Suppressor macrophage (primary cell): ENCODE measurements at places on chromosomes 16 and 17.

DNA sequence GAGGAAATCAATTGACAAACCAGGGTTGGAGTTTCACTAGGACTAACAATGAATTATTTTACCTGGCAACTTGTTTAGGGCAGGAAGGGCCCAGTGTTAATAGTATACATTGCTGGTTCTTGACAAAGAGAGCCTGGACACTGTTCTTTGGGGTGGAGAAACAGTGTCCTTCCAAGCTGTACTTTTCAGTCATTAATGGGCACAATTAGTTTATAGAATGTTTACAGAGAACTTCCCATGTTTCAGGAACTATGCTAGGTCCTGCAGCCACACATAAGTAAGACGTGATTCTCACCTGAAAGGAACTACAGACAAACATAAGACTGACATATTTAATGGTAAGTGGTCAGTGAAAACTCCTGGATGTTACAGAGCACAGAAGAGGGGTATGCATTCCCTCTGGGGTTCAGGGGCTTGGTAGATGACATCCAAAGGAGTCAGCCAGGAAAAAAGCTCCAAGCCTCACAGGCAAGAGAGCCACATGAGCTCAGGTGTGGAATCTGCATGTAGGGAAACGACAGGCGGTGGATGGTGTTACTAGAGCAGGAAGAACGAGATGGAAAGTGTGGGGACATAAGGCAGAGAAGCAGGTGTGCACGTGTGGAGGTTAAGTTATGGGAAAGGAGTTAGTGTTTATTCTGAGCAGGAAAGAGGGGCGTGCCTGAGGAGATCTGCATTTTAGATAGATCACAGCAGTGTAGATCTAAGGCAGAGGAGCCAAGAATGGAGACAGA is 3.8 kb upstream of the DYNLL2 start:
- no peak for DNase-seq

DNA sequence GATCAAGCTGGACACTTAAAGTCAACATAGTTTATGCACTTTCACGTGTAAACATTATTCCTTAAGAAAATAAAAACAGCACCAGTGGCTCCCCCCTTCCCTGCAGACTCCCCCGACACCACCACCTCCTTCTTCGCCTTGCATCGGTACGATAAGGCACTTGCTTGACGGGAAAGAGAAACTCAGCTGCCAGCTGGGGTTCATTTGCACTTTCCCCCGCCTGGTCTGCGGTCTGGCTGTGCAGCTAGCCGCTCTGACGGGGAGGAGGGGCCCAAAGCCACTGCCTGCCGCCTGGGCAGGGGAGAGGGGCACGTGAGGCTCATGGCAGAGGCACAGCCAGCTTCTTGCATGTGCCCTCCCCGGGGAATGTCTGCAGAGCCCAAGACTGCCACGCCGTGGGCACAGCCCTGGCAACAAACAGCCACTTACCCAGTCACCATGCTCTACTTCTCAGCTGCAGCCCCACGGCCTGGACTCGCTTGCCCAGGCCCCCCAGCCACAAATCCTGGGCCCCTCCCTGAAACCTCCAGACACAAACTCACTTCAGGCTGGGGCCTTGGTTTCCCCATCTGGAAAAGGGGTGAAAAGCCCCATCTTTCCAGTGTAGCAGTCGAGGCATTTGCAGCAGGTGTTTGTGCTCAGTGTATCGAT is 16.5 kb upstream of the PRM1 start:
- peak; percentile 78 for DNase-seq

DNA sequence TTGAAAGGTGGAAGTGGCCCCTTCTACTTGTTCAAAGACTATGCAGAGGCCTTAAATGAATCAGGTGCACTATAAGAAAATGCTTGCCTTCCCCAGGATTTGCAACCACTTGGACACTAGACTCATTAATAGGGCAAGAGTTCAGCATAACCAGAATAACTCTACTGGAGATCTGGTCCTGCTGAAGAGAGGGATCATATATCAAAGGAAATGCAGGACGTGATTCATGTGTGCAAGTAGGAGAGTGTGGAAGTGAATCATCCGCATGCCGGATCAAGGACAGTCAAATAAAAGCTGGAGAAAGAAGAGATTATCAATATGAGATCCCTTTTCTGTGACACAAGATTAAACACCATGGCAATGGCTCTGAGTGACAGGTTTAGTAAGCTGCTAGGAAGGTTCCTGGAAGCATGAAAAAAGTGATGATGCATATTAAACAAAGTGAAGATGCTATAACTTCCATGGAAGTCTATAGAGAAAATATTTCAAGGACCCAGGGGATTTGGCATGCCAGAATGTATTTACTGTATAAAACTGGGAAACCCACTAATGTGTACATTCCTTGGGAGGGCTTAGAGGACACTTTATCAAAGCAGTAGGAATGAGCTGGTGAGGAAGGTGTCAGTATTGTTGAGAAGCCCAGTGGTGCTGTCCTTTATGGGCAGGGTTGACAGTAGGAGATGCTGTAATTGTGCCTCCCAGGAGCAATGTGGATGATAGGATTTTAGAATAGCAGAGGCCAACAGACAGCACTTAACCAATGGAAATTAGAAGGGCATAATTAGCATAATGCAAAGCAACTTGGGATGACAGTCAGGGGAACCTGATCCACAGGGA is 133.1 kb downstream of the ABCA8 start:
- DNase-seq, result no peak

- DNase-seq, result no peak
These were observed 994 bp downstream of the PITPNA start for GRCh38 chr17:1561420-1562175.

DNA sequence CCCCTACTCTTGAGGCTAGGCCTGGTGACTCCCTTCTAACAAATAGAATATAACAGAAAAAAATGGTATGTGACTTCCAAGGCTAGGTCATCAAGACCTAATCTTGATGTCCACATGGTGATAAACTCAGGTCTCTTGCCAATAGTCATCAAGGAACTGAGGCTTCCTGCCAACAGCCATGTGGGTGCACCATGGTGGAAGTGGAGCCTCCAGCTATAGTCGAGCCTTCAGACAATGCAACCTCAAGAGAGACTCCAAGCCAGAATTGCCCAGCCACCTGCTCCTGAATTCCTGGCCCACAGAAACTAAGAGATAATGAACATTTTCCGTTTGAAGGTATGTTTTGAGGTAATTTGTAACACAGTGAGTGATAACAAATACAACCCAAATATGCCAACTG is 55.9 kb upstream of the SREBF1 start:
- DNase-seq, result no peak

DNA sequence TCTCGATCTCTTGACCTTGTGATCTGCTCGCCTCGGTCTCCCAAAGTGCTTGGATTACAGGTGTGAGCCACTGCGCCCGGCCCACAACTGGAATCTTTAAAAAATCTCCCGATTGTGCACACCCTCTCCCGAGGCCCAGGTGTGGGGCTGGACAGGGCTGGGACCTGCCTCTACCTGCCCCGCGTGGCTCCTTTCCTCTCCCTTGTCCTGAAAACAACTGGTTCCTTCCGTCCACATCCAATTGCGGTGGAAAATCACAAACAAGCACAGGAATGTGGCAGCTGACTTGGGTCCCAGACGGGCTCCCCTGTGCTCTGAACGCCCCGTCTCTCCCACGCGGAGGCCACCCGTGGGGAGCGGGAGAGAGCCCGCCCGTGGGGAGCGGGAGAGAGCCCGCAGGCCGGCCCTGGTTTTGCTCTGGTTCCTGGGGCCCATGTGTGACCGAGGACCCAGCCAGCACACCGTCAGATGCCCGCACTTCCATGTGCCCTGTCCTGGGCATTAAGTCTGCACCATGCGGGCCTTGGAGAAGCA is 3.0 kb upstream of the TMEM204 start:
- DNase-seq, result no peak

GRCh38 chr16:11757671-11758545 is 15.3 kb upstream of the TXNDC11 start:
- DNase-seq, result no peak

GRCh38 chr17:42252597-42253550 is 23.3 kb downstream of the STAT5B start:
- no peak for DNase-seq

GRCh38 chr16:65101009-65101408 is 20.9 kb downstream of the CDH11 start:
- DNase-seq, result no peak

DNA sequence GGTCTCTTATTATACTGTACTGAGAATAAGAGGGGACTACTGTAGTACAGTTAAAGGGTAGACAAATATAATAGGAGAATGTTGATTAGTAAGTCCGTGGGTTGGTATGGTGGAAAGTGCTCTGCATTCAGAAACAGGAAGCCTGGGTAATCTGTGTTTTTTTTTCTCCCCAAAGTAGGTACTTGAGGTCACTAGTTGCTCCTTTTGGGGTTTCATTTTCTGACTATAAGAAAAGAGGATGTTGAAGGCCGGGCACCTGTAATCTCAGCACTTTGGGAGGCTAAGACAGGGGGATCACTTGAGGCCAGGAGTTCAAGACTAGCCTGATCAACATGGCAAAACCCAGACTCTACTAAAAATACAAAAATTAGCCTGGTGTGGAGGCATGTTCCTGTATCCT is 42.0 kb upstream of the MMD start:
- DNase-seq, result peak; percentile 48

- peak; percentile 41 for DNase-seq
These were observed 90.9 kb upstream of the BCAR1 start for GRCh38 chr16:75342308-75342811.

GRCh38 chr16:554640-555365 is 5.4 kb upstream of the PRR35 start:
- DNase-seq, result no peak

DNA sequence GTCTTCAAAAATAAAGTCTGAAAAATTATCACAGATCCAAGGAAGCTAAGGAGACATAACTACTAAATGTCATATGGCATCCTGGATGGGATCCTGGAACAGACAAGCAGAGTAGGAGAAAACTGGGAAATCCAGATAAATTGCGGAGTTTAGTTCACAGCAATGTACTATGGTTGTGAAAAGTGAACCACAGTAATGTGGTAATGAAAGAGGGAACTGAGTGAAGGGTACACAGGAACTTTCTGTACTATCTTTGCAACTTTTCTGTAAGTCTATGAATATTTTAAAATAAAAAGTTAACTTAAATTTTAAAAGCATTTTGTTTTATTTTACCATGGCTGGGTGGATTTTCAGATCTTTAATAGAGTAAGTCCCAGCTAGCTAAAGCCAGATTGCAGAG is 16.3 kb downstream of the SLFN12L start:
- no peak for DNase-seq

DNA sequence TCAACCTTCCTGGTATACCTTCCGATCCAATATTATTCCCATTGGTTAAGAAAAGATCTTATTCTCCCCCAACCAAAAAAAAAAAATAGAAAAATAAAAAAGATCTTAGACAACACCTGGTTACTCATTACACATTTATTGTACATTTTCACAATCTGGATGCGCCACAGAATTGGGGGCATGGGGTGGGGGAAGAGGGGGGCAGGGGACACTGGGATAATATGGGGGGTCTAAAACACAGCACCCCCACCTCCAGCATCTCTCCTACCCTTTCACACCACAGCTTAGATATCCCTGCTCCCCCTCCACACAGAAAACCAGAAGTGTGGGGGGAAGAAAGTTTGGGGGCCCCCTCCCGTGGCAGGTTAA is 3.7 kb downstream of the VAMP2 start:
- no peak for DNase-seq

GRCh38 chr17:58641887-58642311 is 49.9 kb downstream of the TEX14 start:
- no peak for DNase-seq

GRCh38 chr16:84105948-84106740 is 10.6 kb downstream of the MBTPS1 start:
- no peak for DNase-seq

GRCh38 chr17:66712453-66712852 is 122.5 kb upstream of the CACNG5 start:
- DNase-seq, result no peak

GRCh38 chr17:68969101-68969500 is 13.9 kb upstream of the ABCA8 start:
- DNase-seq, result peak; percentile 9

DNA sequence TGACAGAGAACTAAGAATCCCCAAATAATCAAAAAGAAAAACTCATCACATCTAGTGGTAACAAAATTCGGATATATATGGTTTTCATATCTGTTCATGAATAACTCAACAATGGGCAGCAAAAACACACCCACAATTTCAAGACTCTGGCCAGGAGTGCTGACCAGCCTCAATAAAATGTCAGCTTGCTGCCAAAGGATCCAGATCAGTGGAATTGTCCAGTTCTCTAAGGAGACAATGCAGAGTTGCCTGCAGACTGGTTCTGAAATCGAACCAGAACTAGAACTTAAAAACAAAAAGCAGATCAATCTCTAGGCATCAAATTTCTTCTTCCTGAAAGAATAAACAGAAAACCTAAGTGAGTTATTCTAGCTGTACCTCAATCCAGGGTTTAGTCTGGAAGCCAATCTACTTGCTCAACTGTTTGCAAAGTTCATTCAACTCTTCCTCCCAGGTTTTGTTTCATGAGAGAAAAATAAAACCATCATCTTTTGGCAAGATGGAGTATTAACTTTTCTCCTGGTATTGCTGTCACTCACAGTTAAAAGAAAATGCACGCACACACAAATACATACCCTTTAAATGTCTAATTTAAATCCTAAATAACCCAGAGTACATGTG is 61.0 kb downstream of the CFDP1 start:
- no peak for DNase-seq

DNA sequence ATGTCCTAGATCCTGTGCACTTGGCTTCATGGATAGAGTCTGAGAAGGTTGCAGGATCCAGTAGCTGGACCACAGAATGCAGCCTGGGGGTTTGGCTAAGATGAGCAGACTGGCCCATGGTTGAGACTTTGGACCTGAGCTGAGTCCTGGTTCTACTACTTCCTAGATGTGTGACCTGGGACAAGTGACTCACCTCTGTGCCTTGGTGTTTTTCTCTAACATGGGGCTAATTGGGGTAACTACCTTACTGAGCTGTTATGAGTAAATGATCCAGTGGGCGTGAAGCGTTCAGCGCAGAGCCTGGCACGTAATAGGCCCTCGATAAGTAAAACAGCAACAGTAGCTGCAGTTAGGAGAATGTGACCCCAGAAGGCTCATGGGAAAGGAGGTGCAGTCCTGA is 38.8 kb downstream of the SNX20 start:
- no peak for DNase-seq

DNA sequence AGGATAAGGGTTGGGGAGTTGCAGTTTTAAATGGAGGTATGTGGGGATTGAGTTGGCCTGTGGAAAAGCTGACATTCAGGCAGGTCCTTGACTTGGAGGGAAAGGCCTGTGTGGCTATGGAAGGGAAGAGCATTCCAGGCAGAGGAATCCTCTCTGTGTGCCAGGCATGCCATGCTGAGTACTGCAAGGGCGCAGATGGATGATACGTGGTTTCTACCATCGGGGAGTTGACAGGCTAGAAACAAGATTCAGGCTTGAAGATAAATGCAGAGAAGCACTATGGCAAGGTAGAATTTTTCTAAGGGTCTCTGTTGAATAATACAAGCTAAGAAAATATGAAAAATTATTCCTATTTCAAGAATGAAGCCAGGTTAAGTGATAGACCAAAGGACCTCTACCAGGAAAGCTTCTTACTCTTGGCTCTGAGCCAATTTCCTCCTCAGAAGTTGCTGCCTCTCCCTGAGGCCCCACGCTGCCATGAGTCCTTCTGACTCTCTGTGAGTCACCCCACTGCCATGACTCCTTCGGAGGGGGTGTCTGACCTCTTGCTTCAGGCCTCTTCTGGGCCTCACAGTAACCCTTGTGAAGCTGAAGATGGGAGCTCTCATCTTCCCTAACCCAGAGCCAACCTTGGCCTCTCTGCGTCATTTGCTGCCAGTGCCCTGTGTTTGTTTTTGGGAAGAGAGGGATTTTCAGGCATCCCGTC is 75.8 kb downstream of the WNT3 start:
- peak; percentile 92 for DNase-seq

GRCh38 chr16:4806280-4806679 is 3.8 kb upstream of the ROGDI start:
- no peak for DNase-seq
